ENCODE measurements at places on chromosomes 12 and 14.

DNA sequence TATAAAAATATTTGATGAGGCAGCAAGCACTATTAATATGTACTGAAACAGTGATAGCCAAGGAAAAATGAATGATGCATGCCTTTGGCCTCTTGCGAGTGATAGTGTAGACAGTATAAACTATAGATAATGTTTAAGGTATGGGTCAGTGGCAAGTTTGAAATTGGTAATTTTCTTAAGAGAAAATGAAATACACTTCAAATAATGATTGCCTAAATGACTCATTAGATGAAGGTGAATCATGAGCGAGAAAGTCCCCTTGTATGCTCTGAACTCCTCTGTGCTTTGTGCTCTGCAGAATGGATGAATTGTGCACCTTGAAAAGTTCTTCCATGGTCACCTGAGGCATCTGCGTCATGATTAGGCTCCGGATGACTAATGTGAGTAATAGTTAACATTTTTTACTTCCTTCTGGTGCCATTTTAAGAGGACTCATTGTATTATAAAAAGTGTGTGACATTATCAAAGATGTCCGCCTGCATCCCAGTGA is 84.9 kb upstream of the RTL1 start:
- no peak for DNase-seq

- DNase-seq = no peak
Measured at GRCh38 chr12:90858252-90858651, 96.7 kb downstream of the CCER1 start.

DNA sequence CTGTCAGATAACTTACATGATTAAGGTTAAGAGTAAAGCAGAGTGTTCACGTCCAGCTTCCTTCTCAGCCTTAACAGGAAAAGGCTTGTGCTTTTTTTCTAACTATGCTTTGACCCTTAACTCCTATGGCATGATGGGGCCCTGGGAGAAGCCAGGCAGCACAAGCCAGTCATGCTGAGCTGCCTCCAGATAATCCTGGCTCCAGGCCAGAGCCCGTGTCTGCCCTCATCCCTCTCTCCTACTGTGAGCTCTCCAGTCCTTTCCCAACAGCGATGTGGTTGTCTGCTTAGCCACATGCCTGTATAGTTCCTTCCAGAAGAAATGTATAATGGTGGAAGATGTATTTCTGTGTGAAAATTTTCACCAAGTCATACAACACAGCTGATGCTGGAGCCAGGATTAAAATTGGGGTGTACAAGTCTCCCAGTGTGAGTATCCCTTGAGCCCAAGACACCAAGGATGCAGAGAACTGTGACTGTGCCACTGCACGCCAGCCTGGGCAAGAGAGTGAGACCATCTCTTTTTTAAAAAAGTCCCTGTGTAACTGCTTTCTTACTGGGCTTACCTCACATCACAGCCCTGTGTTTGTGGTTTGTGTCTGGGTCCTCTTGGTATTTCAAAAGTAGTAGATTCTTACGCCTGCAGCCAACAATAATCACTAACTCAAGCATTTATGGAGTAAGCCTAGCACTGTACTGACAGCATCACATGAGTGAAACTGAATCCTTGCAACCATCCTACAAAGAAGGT is 7.9 kb upstream of the ITFG2 start:
- DNase-seq = no peak

DNA sequence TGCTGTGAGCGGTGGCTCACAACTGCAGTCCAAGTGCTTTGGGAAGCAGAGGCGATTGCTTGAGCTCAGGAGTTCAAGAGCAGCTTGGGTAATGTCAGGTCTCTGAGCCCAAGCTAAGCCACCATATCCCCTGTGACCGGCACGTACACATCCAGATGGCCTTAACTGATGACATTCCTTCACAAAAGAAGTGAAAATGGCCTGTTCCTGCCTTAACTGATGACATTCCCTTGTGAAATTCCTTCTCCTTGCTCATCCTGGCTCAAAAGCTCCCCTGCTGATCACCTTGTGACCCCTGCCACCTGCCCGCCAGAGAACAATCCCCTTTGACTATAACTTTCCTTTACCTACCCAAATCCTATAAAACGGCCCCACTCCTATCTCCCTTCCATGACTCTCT is 48.6 kb downstream of the SLC25A47 start:
- no peak for DNase-seq

GRCh38 chr14:59359431-59360124 is 105.6 kb downstream of the GPR135 start:
- no peak for DNase-seq

- DNase-seq = no peak
Measured at GRCh38 chr14:74754157-74754556, 9.0 kb upstream of the YLPM1 start.

GRCh38 chr12:1127021-1127420 is 136.0 kb downstream of the ERC1 start:
- no peak for DNase-seq

GRCh38 chr14:102138961-102139285 is 774 bp upstream of the WDR20 start:
- no peak for DNase-seq

- no peak for DNase-seq
Measured at GRCh38 chr14:70148911-70149595, 39.7 kb downstream of the SLC8A3 start.

All from activated naive CD4-positive, alpha-beta T cell (primary cell).